ENCODE measurements at places on chromosomes 1 and 21.

DNA sequence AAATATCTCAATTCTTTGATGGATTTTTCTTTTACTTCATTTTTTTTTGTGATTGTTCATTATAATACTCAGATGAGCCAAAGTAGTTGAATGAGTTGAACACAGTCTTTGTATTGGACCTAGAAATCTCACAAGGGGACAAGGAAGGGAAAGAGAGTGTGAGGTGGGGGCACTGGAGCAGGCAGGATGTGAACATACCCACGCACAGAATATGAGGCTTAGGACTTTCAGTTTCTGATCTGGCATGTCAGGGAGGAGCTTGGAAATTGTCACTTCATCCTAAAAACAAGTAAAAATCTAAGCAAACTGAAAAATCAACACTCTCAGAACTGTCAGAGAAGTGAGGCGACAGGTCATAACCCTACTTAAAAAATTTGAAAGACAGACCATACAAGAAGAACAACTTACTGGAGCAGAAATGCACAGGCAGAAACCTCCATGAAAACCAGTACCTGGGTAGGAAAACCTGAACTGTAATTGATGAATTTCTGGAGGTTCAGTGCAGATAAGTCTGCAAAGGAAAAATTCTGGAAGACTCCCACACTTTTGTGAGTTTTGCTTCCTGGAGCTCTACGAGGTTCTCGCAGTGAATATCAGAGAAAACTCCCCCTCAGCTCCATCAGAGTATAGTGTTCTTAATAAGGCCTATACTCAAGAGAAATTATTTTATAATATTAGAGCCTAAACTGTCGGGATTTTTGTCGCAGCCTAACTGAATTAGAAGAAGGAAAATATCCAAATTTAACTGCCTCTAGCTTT, 3.6 kb upstream of the PTGS2 start:
- no peak for DNase-seq

DNA sequence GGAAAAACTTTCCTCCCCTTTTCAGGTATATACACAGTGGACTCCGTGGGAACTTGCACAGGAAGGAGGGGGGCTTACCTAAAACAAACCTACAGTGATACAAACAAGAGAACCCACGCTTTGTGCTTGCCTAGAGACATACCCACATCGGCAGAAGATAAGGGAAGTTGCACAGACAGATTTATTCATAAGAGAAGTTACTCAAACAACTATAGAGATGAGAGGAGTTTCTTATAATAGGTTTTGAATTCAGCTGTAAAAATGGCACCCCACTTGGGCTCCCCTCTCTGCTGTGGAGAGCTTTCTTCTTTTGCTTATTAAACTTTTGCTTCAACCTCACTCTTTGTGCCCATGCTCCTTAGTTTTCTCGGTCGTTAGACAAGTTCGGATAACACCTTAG, 1.8 kb upstream of the DUSP12 start:
- DNase-seq, result no peak

- DNase-seq, result no peak
Observed at GRCh38 chr1:165543532-165544438, at the start of gene LRRC52. LRRC52 (plus strand) TSS chr1:165544000; CDS start chr1:165544297, 297 bp downstream.

- DNase-seq, result no peak
Observed at GRCh38 chr1:34199927-34200326, 23.2 kb downstream of the C1orf94 start.

DNA sequence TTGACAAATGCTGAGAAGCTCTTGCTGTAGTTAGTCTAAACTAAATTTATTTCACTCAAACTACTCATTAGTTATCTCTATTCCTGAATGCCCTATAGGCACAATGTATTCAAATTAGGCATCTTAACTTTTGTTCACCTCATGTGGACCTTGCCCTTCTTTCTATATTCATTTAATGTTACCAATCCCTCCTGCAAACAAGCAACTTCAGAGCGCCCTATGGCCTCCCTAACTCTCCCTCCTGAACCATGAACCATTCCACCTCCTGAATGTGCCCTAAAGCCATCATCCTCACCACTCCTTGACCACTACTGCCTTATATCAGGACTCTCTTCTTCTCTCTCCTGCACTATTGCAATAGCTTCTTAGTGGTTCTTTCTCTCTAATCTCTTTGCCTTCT, 34.8 kb upstream of the SAMD13 start:
- DNase-seq, result no peak

- no peak for DNase-seq
Observed at GRCh38 chr1:98143403-98143802, 222.6 kb upstream of the DPYD start.

DNA sequence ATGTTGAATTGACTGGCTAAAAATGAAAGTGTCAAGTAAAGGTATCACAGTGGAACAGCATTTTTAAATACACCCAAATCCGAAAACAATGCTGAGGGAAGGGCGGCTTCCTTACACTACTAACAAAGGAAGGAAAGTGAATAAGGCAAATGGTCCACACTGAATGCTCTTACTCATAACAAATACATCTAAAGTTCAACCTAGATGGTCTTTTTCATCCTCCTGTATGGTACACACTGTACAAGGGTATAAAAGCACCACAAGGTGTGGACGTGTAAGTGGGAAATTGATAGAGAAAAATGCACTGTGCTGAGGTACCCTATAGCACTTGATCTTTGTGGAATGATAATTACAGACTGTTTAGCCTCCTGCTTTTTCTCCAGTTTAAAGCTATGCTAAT, 7.1 kb upstream of the PALMD start:
- no peak for DNase-seq

DNA sequence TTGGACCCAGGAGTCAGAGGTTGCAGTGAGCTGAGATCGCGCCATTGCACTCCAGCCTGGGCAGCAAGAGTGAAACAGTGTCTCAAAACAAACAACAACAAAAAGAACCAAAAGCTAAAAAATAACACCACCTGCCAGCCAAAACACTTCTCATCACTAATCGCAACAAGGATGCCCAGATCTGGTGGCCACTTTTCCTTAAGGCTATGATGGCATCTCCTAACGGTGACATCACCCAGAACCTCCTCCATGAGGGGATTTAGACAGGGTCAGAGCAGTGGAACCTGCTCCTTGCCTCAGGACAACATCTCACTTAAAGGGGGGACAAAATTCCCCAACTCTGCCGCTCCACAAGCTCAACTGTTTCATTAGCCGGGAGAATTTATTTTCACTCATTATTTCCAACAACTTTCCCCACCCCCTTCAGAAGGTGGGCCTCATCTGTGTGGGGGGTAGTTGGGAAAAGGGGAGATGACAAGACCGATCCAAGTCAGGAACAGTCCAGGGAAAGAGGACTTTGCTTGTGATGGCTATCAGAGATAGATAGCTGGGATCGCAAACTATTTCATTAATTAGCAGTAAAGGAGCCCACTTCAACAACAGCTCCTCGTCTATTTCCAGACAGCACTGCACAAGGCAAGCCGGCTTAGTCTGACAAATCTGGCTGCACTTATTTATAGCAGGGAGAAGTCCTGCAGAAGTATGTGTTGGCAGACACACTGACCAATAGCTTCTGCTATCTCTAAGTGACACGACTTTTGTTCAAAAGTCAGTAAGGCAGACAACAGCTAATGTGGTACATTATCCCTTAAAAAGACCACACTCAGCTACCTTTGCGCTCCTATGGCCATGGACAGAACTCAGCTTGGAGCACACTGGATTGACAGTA, 2.6 kb downstream of the PABPC4 start:
- no peak for DNase-seq

DNA sequence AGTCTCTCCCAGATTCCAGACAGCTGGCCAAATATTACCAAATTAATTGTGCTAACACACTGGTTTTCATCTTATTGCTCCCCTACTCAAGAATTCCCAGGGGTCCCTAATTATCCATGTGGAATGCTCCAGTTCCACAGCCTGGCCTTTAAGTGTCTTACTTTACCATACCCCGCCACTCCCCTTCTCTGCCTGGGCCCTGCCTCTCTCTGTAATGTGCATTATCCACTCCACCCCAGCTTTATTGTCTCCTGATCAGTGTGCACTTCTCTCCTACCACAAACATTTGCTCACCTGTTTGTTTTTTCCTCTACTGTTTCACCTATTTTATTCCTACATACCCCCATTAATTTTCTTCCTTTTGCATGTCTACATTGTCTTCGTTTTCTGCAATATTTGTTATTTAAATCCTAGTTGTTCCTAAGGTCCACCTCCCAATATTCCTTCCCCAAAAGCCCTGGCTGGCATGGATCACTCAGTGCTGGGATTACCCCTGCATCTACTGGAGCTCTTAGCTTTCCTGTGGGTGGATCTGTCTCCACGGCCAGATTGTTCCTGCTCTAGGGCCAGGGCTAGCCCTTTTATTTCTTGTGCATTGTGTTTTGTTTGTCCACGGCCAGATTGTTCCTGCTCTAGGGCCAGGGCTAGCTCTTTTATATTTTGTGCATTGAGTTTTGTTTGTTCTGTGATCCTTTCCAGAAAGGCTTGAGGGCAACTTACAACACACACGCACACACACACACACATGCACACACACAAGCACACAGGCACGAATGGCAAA, 33.4 kb upstream of the ATP1B1 start:
- DNase-seq, result no peak

DNA sequence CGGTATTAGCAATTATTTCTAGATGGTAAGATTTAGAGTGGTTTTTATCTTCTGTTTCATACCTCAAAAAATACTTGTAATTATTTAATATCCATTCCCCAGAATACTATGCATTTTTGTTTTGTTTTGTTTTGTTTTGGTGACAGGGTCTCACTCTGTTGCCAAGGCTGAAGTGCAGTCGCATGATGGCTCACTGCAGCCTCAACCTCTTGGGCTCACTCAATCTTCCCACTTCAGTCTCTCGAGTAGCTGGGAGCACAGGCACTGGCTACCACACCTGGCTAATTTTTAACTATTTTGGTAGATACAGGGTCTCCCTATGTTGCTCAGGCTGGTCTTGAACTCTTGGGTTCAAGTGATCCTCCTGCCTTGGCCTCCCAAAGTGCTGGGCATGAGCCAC, 252.7 kb downstream of the AKT3 start:
- no peak for DNase-seq

- DNase-seq, result no peak
Observed at GRCh38 chr1:242447689-242448088, 76.8 kb downstream of the PLD5 start.

GRCh38 chr1:168921629-168922028, 184.9 kb upstream of the ATP1B1 start:
- no peak for DNase-seq

GRCh38 chr1:97461782-97462181, 459.1 kb downstream of the DPYD start:
- no peak for DNase-seq

DNA sequence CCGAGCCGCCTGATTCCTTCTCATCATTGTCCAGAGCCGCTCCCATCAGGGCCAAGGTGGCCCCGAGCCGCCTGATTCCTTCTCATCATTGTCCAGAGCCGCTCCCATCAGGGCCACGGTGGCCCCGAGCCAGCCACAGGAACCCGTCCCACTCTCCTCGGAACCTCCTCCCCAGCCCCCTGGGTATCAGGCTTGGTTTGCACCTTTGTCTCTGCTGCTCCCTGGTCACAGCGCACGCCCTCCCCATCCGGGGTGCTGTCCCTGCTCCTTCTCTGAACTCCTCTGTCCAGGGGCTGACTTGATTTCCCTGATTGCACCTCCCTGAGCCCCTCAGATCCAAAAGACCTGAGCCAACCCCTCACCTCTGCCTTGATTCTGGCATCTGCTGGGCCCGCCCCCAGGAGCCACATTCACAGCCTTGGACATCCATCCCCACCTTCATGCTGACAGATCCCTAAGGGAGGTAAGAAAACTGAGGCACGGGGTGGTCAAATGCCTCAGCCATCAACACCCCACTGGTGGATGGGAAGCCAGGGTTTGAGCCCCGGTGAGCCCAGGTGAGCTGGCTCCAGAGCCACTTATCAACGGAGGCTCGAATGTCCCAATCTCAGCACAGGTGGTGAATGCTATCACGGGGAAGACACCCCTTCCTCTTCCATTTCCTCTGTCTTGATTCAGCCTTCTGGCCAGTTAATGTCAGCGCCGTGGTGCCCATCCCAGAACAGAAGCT, 25.6 kb upstream of the COL18A1 start:
- no peak for DNase-seq

DNA sequence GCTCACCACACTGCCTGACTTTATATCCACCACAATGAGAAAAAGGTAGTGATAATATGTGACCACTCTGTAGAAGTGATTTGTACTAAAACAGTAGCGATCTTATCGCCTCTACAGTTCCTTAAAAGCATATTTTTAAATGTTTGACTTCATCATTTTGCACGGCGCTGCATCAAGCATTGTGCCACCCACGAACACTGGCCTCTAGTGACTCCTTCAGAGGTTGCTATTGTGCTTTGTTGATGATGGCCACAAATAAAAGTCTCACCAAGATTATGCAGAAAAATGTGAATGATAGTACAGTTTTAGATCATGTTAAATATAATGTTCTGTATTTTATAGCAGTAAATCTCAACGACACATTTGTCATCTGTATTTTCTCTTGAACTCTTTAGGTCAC, 186.5 kb upstream of the NCAM2 start:
- DNase-seq, result no peak

GRCh38 chr1:37795340-37796125, 1.9 kb downstream of the MANEAL start:
- no peak for DNase-seq

GRCh38 chr1:10561955-10562354, 87.2 kb downstream of the PEX14 start:
- DNase-seq, result no peak

DNA sequence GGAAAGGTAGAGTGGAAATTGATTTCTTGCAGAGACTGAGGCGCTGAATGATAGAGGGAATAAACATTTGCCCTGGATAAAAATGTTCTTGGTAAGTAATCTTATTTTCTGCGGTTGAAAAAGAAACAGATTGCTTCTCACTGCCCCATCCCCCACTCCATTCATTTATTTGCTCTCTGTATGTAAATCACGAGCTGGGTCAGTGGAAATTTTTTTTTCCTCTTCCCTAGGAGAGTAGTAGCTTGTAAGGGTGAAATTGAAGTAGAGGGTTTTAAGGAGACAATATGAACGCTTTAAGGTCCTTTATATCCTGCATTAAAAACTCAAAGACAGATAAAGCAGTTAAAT, 1.4 kb upstream of the BRINP3 start:
- no peak for DNase-seq
